ENCODE measurements at places on chromosomes 12 and 14.

DNA sequence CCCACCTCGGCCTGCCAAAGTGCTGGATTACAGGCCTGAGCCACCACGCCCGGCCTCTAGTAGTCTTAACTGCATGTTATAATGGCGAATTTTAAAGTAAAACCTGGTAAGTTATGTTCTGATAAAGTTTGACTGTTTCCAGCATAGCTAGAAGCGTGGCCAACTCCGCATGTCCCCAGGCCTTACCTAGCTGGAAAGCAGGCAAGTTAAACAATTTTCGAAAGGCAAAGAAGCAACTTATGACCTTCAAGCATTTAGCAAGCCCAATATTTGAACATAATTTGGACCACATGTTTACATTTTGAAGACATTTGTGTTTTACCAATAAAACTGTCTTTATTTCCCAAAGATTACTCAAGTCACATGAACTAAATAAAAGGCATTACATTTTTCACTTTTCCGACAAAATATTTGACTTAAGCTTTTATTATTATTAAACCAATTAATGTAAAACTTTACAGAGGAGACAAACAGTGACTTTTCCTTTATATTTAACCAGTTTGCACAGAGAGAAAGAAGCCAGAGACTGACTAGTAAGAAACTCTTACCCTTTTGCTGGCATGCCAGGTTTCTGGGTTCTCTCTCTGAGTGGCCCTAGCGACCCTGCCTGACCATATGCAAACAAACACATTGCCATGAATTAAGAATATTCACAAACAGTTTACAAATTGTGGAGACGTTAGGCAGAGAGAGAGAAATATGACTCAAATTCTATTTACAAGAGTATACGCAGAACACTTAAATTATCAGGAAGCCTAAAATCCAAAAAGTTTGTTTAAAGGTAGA, 106.3 kb downstream of the RIN3 start:
- no peak for DNase-seq

DNA sequence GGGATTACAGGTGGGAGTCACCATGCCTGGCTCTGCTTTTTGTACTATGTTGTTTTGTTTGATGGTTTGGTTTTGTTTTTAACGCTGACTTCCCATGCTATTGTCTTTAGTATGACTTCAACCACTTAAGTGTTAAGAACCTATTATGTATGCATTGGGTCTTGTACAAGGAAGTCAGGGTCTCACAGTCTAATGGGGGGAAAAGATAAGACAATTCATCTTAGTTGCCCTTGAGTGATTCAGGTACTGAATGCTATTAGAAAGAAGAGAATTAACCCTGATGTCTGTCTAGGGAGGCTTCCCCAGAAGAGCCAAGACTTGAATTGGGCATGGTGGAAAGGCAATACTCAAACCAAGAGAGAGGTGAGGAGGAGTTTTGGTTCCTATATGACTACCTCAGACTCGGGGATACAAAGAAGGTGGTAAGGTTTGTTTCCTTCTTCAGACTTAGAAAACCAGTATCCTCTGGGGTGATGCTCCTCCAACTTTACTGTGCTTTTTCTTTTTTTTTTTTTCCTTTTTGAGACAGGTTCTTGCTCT, 64.6 kb downstream of the SUSD6 start:
- no peak for DNase-seq

DNA sequence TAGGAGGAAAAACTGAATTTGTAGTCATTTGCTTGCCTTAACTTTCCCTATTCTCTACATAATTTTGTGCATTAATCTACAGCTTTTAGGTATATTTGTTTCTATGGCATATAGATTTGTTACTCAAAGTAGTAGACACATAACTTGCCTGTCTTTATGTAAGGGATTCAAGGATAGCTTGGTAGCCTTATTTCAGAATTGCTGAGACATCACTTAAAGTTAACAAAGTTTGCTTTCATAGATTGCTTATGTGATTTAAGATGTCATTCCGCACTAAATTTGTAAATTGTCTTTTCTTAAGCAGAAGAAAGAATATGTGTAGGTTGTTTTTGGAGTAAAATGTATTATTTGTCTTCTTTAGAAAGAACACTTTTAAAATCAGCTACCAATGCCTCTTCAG, 477.7 kb upstream of the NOVA1 start:
- no peak for DNase-seq

- DNase-seq = no peak
Observed at GRCh38 chr12:117042171-117042842, 56.9 kb downstream of the TESC start.

GRCh38 chr12:19273482-19274330, 144.2 kb downstream of the PLEKHA5 start:
- peak; percentile 98 for DNase-seq

GRCh38 chr14:22122227-22122818, 448.7 kb upstream of the OR4E1 start:
- no peak for DNase-seq

GRCh38 chr12:120062976-120063579, 53.5 kb downstream of the RAB35 start:
- DNase-seq = no peak

- DNase-seq = no peak
Observed at GRCh38 chr12:62533087-62533754, 66.6 kb downstream of the MON2 start.

DNA sequence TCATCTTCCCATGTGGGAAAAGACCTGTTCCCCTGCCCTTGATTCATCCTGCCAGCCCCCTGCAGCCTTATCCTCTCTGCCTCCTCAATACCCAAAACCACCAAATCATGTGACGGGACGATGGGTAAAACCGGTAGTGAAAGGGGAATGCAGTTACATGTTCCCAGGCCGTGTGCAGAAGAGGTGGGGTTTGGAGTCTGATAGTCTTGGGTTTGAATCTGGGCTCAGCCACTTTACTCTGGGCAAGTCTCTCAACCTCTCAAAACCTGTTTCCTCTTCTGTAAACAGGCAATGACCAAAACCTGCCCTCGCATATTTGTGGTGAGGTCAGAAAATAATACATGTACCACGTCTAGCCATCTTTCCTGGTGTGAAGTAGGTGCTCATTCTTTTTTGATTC, 123.0 kb downstream of the PLXNC1 start:
- DNase-seq = no peak

DNA sequence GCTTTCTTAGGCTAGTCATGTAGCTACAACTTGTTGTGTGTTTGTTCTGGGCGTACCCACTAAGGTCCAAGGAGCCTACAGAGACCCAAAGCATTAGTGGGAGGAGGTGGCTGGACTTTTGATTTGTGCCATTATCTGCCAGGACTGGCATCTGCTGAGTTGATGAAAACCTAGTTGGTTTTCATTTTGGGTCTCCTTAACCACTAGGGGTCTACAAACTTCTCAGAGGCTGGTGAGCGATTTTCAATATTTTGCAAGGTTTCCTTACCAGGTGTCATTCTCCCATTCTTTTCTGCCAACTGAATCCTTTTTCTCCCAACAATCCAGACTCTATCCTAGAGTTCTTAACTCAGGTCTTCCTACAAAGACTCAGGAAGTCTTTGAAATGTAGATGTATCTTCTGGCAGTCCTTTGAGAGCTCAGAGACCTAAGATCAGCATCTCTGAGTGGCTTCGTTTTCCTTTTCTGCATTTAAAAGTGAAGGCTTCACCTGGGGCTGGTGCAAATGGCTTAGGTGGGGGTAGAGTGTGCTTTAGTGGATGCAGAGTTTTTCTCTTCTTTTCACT, 150.0 kb upstream of the RMST start:
- DNase-seq = no peak

DNA sequence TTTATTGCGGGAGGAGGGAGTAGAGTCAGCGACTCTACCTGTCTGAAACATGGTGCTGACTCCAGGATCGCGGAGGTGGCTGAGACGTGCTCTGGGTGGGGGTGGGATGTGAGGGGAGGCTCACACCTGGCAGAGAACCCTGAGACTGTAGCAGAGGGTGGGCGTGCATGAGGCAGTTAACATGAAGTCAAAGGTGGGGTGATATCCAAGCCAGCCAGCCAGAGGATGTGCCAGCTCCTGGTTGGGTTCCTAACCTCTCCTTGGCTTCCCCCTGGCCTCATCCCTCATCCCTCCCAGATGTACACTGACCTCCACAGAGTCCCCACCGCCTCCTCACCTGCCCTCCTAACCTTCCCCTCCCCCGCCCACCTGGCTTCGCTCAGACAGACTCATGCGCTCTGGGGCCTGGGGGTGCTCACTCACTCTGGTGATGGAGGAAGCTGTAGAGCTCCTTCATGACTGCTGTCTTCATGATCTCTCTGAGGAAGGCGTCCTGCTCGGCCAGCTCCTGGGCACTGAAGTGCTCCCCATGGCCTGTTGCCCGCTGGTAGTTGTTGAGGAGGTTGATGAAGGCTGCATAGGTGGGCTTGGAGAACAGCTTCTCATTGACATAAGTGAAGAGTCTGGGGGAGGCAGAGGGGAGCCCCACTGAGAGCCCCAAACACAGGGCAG, 9.3 kb downstream of the ENDOU start:
- DNase-seq = no peak

DNA sequence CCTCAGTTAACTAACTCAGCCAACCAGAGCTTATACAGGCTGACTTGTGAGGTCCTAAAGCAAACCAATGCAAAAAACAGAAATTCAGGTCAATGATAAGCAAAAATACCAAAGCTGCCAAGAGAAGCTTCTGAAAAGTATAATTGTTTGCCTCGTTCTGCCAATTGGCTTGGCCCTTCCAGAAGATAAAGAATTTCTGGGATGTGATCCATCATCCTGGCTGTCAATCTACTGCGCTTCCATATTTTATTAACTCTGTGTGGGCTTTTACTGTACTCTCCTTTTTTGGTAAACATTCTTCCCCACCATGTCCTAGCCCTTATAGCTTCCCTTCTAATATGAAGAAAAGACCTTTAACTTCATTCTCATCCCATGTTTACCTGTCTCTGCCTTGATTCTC, 387.9 kb downstream of the TMEM117 start:
- no peak for DNase-seq

DNA sequence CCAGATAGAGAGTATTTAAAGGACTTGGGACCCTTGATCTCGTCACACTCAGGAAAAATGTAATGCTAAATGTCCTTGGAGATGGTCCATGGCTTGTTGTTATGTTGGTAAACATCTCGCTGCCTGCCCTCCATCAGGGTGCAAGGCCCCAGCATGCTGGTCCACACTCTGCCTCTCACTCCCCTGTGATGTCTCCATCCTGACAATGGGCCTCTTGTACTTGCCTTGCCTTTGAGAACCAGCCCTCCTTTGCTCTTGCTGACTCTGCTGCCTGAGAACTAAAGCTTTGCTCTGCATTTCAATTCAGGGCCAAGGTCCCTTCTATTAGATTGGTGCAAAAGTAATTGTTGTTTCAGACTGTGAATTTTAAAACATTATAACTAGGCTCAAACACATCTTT, 131.0 kb upstream of the LMNTD1 start:
- no peak for DNase-seq

GRCh38 chr12:49624921-49625577, 1.7 kb downstream of the PRPF40B start:
- no peak for DNase-seq

- no peak for DNase-seq
Observed at GRCh38 chr12:76272287-76272686, 75.9 kb downstream of the BBS10 start.

- DNase-seq = no peak
Observed at GRCh38 chr12:84596266-84596665, 316.3 kb downstream of the SLC6A15 start.

DNA sequence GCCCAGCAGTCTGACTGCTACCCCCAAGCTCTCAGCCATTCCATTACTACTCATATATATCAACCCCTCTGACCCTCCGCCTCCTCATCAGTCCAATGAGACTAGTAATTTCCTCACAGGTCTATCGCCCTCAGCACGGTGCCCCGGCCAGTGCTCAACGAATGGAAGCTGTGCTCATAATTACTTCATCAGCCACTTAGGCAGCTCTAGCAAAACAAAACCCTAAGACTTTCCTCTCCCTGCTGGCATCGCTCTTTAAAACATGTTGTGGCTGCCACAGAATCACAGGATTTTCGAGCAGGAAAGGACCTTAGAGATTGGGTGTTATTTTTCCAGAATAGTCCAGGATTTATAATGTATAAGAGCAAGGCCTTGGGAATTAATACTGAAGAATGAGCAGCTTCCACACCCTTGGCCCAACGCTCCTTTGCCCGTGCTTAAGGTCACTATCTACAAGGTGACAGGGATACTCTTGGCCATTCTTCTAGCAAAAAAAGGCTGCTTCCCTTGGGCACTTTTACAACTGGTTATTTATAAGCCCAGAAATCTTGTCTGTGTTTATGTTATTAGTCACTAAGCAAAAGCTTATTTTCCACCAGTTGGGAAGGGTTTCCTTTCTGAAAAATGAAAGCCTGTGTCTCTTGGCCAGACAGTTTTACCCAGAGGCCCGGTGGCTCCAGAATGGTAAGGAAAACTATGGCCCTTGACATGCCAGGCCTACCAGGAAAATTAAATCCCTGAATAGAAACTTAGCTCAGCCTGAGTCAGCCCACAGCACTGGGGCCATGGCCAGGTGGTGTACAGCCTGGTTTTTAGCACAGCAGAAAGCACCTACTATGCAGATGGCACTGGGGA, 47.9 kb downstream of the NUAK1 start:
- DNase-seq = no peak

DNA sequence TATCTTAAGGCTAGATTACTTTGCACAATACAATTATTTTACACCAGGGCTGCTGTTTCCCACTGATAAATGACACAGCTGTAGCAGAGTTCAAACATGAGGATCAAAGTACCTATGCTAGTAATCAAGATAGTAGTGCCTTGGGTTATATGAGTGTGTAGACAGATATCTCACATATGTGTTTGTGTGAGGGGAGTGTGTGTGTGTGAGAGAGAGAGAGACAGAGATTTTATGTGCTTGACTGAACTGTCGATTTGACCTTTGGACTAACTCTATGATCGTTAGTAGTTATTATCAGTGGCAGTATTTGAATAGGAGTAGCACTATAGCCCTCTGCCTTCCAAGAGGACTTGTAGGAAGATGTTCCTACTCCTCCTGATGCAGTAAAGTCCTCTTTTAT, 15.5 kb downstream of the PLEKHA5 start:
- no peak for DNase-seq
